Naive thymus-derived CD8-positive, alpha-beta T cell (primary cell): ENCODE measurements at places on chromosomes 12 and 14. TPM values are rescaled to one million over a fixed set of nuclear protein-coding genes. Genes with fewer than 3 reads are reported as not detected.

DPF3 gene
- 0.55 TPM for total RNA-seq

ITPK1 gene
- 33.1 TPM for total RNA-seq

BICDL1 gene
- 147 TPM for total RNA-seq

SLC5A8 gene
- not detected for total RNA-seq

PMEL gene
- not detected for total RNA-seq

BATF gene
- total RNA-seq = 5.5 TPM

LRP1-AS gene
- not detected for total RNA-seq

- no peak for DNase-seq
Measured at GRCh38 chr12:13367973-13368372, 171.4 kb downstream of the EMP1 start.

DNA sequence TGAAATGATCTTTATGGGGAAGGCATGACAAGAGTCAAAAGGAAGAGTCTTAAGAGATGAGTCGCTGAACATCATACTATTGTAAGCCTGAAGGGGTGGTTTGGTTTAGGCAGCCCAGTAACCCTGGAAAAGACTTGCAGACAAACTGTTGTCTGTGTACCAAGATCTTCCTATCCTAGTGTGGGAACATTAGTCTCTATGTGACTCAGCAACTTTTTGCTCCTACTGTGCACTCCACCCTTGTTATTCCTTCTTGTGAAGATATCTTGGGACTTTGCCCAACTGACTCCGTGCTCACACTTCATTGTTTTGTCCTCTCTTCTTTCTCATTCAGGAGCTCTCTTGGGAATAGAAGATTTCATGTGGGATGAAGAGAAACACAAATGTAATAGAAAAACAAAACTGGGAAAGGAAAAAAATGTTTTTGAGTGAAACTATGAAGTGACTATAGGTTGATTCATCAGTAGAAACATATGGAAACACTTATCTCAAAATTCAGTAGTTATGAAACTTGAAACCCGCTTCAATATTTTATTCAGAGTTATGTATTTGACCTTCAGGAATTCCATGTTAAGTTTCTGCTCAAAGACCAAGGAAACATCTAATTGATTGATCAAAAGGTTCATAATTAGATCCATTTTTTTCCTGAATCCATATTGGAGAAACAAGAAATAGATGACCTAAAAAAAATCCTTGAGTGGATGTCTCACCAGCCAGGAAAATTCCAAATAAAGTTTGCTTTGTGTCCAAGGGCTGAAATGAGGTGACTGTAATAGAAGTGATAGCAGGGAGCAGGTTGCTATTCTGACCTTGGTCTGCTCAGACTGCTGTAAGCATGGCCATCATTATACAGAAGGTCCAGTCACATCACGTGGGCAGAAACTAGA lies 67.2 kb downstream of the BTG1 start:
- DNase-seq = no peak

GRCh38 chr14:104601786-104602185 lies 2.8 kb downstream of the TMEM179 start:
- DNase-seq = no peak

DNA sequence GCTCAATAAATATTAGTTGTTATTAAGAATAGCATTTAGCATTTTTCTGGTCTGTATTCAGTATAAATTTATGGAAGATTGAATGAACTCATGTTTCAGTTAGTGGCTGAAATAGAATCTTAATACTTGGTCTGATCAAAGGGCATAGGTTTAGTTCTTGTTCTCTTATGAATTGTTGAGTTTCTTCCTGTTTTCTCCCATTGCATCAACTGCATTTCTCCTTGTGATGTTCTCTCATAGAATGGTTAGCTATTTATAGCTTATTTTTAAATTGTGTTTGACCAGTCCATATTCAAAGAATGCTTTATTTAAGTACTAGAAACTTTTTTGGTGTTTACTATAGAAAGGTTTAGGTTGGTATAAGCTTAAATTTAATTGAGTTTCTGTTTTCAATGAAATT lies 29.8 kb downstream of the APAF1 start:
- no peak for DNase-seq

DNA sequence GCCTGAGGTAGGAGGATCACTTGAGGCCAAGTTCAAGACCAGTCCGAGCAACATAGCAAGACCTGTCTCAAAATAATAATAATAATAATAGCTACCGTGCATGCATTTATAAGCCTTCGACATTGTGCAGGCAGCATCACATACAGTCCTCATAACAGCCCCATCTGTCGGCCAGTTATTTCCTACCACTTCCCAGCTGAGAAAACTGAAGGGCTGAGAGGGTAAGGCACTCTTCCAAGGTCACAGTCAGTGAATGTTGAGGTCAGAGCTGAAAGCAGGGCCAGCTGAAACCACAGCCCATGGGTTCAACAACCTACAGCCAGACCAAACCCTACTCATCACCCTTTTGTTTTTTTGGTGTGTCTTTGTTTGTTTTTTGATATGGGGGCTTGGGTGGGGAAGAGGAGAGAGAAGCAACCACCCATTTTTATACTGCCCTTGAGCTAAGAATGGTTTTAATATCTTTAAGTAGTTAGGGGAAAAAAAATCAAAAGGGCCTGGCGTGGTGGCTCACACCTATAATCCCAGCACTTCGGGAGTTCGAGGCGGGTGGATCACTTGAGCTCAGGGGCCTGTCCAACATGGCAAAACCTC lies 16.8 kb upstream of the ITPK1 start:
- DNase-seq = no peak

DNA sequence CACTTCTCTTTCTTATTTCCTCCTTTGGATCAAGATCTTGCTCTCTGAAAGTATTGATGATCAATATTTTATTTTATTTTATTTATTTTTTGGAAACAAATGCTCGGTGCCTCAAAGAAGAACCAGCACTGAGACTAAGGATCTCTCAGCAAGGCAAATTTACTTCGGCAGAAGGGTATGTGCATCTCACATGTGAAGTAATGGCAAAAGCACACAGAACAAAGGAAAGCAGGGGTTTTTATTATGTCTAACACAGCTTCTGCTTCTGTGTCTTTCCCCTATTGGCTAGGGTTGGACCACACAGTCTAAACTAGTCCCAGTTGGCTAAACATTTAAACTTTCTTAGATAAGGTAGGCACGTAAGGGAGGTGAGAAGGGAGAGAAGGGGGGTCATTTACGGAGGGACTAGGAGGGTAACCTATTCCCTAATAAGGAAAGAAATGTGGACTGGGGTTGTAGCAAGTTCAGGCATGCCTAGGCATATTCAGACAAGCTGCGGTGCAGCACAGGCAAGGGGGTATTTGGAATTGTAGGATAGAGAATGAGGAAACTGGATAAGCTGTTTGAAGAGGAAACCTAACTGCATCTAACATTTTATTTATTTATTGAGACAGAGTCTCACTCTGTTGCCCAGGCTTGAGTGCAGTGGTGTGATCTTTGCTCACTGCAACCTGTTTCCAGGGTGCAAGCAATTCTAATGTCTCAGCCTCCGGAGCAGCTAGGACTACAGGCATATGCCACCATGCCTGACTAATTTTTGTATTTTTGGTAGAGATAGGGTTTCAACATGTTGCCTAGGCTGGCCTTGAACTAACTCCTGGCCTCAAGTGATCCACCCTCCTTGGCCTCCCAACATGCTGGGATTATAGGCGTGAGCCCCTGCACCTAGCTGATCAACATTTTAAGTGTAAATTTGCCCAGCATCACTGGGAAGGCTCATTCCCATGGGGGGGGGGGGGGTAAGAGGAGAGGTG lies 90.0 kb upstream of the EIF5 start:
- DNase-seq = no peak

- no peak for DNase-seq
Measured at GRCh38 chr14:94486883-94487282, 10.9 kb upstream of the SERPINA9 start.

DNA sequence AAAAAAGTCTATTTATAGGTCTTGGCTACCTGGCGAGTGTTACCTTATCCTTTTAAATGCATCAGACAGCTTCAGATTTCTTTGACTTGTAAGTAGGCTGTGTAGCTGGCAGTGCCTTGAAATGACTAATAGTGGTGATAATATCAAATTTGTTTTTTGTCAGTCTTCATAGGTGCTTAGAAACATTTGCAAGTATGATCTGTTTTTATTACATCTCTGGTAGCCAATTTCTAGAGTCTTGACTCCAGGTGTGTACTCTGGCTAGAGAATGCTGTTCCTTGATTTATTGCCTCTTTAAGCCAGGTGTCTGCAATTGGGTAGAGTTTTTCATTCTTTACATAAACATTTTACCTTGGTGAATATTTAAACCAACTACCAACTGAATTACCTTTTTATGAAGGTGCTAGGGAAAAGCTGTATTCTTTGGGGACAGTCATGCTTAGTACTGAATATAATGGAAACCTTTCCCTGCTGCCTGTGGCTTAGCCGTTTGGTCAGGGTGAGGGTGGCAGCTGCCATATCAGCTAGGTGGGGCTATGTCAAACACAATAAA lies 32.6 kb downstream of the MLXIP start:
- DNase-seq = no peak
